Left colon (tissue), 2 donors: ENCODE measurements at places on chromosomes 13 and 19. TPM values are rescaled to one million over a fixed set of nuclear protein-coding genes. Genes with fewer than 3 reads are reported as not detected.

Gene ZNF850
- total RNA-seq: 1.2 TPM

Gene CILP2
- total RNA-seq: 0.11 TPM

- DNase-seq: no peak
These were observed 3.1 kb downstream of the RANBP3 start for GRCh38 chr19:5974721-5975387.

DNA sequence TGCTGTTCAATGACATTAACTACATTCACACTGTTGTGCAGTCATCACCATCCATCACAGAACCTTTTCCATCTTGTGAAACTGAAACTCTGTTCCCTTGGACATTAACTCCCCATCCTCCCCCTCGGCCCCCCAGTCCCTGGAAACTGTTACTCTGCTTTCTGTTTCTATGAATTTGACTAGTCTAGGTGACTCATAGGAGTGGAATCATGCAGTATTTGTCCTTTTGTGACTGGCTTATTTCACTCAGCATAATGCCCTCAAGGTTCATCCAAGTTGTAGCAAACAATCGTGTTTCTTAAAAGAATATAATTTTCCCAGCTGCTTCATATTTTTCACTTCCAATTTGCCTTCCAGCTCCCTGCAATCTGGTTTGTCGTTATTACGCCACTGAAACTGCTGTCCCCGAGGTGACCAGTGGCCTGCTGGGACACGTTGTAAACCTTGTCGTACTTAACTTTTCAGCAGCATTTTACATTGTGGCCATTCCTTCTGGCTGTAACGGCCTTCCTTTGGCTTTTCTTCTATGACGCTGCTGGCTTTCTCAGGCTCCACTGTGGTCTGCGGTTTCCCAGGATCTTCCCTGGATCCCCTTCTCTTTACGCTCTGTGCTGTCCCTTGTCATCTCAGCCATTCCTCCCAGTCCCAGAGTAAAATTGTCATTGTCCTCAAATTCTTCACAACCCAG lies 74.0 kb downstream of the DHRS12 start:
- DNase-seq: no peak

GRCh38 chr13:92717857-92718256 lies 508.8 kb upstream of the GPC6 start:
- no peak for DNase-seq

- DNase-seq: no peak
These were observed 1.7 kb upstream of the C13orf42 start for GRCh38 chr13:51112771-51113170.

Gene CNFN
- total RNA-seq: 4.2 TPM
